ENCODE measurements at places on chromosomes 1 and 21. TPM values are rescaled to one million over a fixed set of nuclear protein-coding genes. Genes with fewer than 3 reads are reported as not detected.

Gene OTUD7B
- 22.1 TPM for polyA plus RNA-seq

Gene PRAMEF10
- polyA plus RNA-seq, result not detected

Gene TMEM201
- polyA plus RNA-seq, result 17.1 TPM

Gene UQCRH
- 377 TPM for polyA plus RNA-seq
